ENCODE measurements at places on chromosomes 5 and 9.

DNA sequence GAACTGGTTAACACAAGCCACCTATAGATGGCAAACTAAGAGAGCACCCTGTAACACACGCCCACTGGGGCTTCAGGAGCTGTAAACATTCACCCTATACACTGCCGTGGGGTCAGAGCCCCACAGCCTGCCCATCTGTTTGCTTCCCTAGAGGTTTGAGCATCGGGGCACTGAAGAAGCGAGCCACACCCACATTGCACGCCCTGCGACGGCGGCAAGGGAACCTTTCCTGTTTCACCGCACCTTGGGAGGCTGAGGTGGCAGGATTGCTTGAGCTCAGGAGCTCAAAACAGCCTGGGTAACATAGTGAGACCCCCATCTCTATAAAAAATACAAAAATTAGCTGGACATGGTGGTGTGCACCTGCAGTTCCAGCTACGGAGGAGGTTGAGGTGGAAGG lies 76.6 kb downstream of the HRH2 start:
- no peak for DNase-seq

DNA sequence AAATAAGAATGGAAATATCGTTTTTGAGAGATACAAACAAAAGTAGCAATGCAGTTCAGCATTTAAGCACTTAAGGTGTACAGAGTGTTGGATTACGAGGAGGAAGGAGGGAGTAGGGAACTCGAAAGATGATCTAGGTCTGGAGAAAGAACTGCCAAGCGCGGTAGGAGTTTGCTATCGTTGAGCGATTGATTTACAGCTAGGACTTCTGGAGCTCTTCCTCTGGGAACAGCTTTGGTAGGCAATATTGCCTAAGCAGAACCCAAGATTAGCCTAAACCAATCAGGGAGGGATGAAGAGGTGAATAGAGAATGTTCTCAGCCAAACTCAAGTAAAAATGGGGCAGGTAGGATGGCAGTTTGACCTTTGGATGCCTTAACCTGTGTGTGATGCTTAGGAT lies 965 bp downstream of the CLTA start:
- DNase-seq = no peak

- no peak for DNase-seq
These were observed 19.1 kb downstream of the BOD1 start for GRCh38 chr5:173597304-173597703.

GRCh38 chr9:130830231-130830760 lies 4.8 kb upstream of the ABL1 start:
- DNase-seq = no peak

- no peak for DNase-seq
These were observed 9.7 kb downstream of the MYO10 start for GRCh38 chr5:16926417-16926816.

DNA sequence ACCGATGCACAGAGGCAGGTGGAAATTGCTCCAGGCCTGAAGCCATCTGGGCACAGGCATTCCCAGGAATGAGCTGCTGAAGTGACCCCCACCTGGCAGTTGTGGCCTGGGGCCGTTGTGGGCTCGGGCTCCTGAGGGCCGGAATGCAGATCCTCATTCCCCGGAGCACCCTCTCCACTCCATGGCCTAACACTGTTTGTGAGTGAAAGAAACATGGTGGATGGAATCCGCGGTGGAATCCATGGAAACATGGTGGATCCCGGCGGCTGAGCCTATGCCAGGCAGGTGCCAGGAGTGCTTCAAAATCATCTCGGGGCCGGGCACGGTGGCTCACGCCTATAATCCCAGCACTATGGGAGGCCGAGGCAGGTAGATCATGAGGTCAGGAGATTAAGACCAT lies 3.6 kb upstream of the SARDH start:
- DNase-seq = no peak

DNA sequence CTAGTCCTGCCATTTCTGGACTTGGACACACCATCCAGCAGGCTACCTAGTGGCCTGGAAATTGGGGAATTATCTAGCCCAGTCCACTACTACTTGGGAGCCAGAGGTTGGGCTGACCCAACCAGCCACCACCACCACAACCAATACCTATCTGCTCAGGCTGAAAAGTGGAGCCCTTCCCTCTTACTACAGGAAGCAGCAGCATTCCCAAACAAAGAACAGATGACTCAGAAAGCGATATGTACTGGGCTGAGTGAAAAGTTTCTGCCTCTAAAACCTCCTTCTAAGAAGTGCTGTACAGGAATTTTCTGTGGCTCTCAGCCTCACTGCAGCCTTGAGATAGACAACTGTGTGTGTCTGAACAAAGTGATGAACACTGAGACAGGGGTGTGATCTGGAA lies 279.4 kb downstream of the CDH10 start:
- no peak for DNase-seq

- DNase-seq = peak; percentile 57
These were observed at the start of gene DAB2IP for GRCh38 chr9:121651295-121652020. Gene DAB2IP (plus strand): TSS chr9:121651634. CDS start chr9:121651776, 142 bp downstream.

- DNase-seq = no peak
These were observed 782 bp upstream of the CDC20B start for GRCh38 chr5:55173687-55174230.

DNA sequence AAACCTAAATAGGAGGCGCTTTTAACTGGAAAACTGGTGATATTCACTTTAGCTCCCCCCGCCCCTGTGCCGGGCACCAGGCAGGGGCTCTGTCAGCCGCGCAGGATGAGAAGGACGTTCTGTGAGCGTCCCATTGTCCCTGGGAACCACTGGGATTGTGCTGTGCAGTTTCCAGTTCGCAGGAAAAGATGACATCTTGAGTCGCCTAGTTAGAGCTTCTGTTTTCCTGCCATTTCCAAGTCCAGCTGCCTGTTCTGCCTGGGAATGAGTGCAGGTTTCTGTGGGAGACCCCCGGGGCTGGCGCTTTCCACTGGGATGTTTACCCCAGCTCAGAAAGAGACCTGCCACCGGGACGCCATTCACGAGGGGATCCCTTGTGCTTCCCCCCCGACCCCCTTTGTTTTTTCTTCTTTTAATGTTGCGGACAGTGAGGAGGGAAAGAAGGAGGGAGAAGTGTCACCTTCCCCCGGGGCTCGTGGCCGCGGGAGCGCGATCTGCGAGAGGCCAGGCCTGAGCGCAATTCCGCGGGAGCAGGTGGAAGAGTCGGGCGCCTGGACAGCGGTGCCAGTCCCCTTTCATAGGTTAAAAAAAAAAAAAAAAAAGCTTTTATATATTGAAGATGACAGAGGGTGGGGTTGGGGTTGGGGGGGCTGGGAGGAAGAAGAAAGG lies 121.5 kb downstream of the RMI1 start:
- no peak for DNase-seq

GRCh38 chr5:73540192-73540591 lies 25.2 kb downstream of the ANKRA2 start:
- no peak for DNase-seq

- no peak for DNase-seq
These were observed 29.3 kb downstream of the AMBP start for GRCh38 chr9:114048533-114049415.

DNA sequence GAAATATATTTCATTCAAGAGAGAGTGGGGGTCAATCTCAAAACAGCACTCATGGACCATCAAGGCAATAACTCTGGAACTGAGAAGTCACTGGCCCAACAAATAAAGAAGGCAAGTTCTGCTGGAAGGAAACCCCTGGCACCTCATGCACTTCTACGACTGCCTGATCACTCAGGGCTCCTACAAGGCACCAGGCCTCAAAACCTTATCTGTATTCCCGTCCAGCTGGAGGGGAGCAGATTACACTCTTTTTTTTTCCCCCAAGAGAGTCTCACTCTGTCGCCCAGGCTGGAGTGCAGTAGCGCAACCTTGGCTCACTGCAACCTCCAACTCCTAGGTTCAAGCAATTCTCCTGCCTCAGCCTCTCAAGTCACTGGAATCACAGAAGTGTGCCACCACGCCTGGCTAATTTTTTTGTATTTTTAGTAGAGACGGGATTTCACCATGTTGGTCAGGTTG lies 49.9 kb downstream of the P4HA2 start:
- DNase-seq = no peak

DNA sequence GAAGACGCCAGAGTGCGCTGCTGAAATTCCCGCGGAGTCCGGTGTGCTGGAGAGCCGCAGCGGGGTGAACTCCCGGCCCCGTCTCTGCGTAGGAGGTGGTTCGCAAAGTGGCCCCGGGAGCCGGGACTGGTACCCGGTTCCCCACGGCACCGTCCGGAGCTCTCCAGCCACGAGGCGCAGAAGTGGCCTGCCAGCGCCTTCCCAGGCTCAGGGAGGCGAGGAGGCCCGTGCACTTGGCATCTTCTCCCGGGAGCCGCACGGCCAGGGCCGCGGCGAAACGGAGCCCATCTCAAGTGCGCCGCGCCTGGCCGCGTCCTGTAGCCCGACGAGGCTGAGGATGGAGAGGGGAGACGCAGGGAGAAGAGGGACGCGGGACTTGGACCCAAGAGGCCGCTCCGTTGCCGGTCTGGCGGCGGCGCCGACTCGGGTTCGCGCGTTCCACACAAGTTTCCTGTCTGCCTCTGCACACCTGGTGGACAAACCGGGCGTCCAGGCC lies 1.1 kb upstream of the IRX1 start:
- DNase-seq = peak; percentile 10

DNA sequence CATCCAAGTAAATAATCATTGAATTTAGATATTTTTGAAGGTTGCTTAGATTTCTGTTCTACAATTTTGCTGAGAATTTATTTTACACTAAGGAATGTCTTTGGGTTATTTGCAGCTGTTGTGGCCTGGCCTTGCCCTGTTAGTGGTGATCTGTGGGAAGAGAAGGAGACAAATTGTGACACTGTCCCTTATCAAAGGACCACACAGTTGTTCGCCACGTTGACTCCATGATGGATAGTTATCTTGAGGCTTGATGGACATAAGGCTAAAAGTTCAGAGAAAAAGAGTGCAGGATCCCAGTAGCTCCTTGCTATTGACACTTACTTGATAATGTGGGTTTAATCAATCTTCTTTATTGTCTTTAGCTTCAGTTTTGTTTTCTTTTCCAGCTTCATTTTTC lies 186.6 kb upstream of the MEF2C start:
- no peak for DNase-seq

DNA sequence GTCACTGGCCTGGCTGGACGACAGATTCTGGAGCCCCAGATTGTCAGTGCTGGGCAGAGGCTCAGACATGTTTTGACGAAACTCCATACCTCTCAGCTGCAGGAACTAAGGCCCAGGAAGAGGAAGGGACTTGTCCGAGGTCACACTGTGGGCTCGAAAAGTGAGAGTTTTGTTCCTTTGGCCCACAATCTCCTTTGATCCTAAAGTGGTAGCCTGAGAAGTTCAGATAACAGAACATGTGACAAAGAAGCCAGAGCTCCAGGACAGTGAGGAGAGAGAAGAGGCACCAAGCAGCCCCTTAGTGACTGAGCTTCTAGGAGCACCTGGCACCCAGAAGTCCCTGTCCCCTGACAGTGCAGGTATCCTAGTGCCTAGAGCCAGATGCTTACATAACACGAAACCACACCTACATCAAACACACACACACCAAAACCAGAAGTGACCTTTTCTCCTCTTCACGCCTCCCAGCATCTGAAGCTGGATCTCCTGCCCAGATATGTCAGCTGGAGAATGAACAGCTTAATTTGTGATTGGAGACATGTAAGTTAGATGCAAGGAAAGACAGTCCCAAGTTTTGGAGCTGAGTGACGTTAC lies 88.9 kb downstream of the ADRB2 start:
- DNase-seq = no peak

- no peak for DNase-seq
These were observed 158.1 kb upstream of the VCAN start for GRCh38 chr5:83313436-83313835.

DNA sequence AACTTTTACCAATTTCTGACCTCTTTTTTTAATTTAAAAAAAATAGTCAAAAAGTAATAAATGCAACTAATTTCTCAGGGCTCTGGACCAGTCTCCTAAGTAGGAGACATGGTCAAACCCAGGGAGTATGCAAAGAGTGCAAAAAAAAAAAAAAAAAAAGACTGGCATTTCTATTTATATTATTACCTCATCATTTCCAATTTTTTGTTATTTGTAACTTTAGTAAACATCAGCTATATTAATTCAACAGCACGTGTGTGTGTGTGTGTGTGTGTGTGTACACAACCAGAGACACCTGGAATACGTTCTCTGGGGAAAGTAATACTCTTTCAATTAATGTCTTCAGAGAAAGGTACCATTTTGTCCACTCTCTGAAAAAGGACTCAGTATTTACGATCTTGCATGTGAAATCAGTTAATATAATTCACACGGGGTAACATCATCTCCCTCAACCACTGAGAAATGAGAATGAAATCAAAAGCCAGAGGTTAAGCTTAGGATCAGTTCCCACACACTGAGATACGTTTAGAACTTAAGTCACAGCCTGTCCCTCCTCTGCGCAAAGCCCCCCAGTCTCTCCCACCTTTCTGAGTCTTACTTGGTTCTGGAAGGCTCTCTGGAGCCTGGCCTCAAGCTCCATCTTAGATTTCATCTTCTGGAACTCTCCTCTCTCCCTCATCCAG lies 21.9 kb downstream of the ZNF608 start:
- DNase-seq = no peak
